ENCODE measurements at places on chromosomes 2 and 18.

DNA sequence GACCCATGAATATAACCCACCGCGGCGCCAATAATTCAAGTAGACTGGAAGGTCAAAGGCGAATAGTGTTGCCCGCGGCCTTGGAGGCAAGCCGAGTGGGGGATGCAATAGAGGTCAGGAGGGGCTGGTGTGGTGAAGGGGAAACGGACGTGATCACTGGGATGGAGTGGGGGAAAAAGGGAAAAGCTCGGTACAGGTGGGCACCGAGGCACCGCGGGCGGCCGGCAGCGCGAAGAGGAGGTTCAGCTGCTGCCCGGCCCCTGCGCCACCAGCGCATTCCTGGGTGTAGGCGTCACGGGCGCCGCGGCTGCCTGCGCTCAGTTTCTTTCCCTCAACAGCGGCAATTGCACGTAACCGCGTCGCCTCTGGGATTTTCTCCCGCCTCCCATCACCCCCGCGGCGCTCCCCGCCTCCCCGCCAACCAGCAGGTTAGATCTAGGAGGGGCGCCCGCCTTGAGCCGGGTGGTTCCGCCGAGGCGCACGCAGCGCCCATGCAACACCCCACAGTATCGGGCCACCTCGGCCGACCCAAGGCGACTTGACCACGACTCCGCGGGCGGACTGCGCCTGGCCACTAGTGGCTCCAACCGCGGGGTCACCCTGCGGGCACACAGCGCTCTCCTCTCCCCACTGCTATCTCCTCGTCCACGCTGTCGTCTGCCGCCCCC, 1.5 kb downstream of the RND3 start:
- no peak for DNase-seq

DNA sequence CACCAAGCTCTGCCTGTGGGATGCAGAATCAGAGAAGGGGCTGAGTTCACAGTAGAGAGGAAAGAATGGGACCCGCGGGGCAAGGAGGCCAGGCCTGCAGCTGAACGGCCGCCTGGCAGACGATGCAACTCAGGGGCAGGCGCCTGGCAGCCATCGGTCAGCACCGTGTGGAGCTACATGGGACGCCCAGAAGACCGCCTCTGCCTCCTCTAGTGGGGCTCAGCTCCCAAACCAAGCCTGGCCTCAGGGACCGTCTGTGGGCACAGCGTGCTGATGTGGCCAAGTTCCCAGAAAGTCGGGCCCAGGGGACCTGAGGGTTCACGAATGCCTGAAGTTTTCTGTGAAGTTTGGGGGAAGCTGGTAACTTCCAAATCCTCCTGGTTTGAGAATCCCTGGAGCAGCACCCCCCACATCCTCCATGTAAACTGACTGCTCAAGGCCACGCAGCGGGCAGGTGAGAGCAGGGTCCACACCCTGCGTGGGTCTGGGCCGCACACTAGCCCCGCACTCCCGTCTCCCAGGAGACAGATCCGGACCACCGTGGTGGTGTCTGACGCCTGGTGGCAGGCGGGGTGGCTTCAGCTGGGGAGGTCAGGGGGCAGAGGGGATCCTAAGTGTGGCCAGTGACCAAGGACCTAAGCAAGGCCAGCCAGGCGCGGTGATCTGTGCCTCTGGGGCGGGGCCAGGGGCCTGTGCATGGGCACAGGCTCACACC, 14.6 kb downstream of the SNORC start:
- no peak for DNase-seq

DNA sequence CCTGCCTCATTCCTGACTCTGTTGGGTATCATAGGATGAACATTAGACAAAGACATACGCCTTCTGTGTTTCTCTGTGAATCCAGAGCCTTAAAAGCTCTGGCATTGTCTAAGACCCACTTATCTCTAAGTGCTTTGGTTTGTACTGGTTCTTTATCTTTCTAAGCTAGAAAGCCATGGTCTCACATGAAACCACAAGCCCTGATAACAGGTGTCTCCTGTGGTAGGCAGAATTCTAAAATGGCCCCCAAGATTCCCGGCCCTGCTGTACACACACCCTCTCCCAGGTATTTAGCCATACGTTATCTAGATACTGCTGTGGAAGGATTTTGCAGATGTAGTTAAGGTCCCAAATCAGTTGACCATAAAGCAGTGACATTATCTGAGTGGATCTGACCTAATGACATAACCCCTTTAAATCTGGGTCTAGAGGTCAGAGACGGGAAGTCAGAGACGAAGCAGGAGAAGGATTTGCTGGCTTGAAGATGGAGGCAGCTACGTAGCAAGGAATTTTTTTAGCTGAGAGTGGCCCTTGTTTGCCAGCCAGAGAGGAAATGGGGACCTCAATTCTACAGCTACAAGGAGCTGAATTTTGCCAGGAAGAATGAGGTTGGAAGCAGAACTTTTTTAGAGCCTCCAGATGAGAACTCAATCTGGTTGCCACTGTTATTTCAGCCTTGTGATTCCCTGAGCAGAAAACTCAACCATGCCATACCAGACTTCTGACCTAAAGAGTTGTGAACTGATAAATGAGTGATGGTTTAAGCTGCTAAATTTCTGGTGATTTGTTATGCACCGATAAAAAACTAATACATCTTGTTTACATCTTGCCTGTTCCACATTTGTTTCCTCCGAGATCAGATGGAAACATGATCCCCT, 186.7 kb downstream of the CAMKMT start:
- DNase-seq, result no peak

DNA sequence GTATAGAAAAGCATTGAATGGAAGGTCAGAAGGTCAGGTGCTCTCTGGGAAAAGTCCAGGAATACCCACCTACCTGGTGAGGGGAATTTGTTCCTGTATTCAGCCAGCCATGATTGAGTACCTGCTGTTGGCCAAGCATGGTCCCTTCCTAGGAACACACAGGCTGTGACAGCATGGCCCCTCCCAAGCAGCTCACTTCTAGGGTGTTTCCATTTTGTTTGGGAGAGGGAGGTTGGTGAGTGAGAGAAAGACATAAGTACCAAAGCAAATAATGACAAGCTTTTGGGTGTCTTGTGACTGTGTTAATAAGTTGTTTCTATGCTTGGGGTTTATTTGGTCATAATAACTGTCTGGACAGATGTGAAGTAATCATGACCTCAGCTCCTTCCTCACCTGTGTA, 46.3 kb downstream of the CABLES1 start:
- DNase-seq, result no peak

DNA sequence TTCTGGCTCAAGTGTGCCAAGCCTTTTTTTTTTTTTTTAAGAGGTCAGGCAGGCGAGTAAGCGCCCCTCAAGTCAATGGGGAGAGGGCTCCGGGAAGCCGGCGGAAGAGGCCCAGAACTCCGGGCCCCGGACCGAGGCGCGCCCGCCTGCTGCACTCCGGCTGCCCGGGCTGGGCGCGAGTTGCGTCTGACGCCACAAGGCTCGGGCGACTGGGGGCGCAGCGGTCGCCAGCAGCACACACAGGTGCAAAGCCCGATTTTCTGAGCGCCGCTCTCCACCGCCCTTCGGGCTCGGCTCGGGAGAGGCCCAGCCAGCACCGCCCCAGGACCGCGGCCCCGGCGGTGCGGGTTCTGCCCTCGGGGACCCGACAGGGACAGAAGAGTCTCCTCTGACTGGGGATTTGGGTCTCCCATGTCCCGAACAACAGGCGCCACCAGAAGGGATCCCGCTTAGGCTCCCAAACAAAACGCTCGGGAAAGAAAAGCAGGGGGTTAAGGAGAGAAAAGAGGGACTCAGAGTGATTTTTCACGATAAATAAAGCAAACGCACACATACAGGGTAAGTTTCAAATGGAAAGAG, 787 bp downstream of the ERBB4 start:
- no peak for DNase-seq

GRCh38 chr2:3280197-3280596, 97.4 kb downstream of the EIPR1 start:
- no peak for DNase-seq

- no peak for DNase-seq
Measured at GRCh38 chr2:157245846-157246764, 11.4 kb upstream of the GALNT5 start.

- no peak for DNase-seq
Measured at GRCh38 chr2:1509271-1510065, 96.2 kb downstream of the TPO start.

- DNase-seq, result no peak
Measured at GRCh38 chr18:2914881-2915240, 68.1 kb downstream of the EMILIN2 start.

- no peak for DNase-seq
Measured at GRCh38 chr18:489244-490023, 11.1 kb downstream of the COLEC12 start.

DNA sequence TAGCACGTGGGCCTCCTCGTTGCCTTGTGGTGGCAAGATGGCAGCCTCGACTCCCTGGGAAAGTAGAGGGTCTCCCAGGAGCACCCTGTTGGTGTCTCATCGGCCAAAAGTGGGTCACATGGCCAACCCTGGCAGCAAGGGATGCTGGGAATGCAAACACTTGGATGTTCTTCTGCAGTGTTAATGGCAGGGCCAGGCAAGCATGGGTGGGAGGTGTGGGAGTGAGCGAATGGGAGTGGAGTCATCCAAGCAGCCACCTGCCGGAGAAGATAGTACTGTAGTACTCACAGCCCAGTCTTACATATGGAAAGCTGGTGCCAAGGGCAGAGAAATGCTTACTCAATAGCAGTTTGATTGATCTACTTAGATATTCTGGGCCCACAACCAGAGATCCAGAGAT, 122.2 kb downstream of the INHBB start:
- DNase-seq, result no peak

GRCh38 chr2:209579230-209579749, 155.4 kb downstream of the MAP2 start:
- no peak for DNase-seq

GRCh38 chr2:169705927-169706326, 11.7 kb downstream of the PHOSPHO2 start:
- DNase-seq, result no peak

- DNase-seq, result no peak
Measured at GRCh38 chr2:170006587-170007325, 171.2 kb upstream of the MYO3B start.

GRCh38 chr2:203301667-203302066, 26.5 kb upstream of the ABI2 start:
- DNase-seq, result no peak

GRCh38 chr18:77959248-77959647, 709.6 kb downstream of the GALR1 start:
- DNase-seq, result no peak

DNA sequence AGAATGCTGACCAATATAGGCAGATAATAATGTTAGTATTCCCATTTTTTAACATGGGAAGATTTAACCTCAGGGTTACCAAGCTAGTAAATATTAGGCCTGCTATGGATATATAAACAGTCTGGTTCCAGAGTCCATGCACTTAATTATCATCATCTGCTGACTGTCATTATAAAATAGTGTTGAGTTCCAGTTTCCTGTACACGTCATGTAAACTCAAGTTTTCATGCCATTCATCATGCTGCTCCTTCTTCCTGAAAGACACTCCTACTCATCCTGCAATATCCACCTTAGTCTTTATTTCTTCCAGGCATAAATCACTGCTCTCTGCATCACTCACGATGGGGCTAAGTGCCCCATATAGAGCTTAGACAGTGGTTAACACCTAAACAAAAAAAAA, 420.8 kb upstream of the SPHKAP start:
- no peak for DNase-seq

- no peak for DNase-seq
Measured at GRCh38 chr2:203721781-203722300, 15.4 kb downstream of the CD28 start.

- DNase-seq, result no peak
Measured at GRCh38 chr2:109558076-109558882, 55.5 kb downstream of the SEPTIN10 start.

GRCh38 chr2:209956271-209956670, 46.2 kb upstream of the RPE start:
- no peak for DNase-seq

DNA sequence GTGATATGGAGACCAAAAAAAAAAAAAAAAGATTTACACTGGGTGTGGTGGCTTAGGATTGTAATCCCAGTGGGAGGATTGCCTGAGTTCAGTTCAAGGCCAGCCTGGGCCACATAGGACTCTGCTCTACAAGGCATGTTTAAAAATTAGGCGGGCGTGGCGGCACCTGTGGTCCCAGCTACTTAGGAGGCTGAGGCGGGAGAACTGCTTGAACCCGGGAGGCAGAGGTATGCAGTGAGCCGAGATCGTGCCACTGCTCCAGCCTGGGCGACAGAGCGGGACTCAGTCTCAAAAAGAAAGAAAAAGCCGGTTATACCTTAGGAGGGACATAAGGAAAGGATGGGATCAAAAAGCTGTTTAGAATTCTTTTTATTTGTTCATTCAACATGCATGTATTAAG, 707 bp upstream of the SPDYA start:
- DNase-seq, result no peak

GRCh38 chr2:205868053-205868452, 185.8 kb downstream of the NRP2 start:
- no peak for DNase-seq

DNA sequence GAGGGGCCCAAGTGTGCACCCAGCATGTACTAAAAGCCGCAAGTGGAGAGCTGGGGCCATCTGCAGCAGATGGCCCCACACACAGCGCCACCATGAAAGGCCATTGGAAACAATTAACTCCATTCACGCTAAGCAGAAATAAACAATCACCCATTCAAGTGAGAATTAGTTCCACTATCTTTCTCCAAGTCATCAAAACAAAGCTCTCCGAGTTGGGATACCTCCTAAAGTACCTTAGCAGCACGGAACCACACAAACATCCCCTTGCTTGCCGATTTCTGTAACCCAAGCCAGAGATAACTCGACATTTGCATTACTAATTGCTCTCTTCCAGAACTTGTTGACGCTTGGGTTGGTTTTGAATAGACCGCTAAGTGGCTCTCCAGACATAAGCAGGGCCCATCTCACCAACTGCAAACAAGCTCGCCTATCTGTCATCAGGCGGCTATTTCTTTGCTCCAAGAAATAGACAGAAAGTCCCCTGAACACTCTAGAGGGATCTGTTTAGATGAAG, 840.6 kb upstream of the SALL3 start:
- DNase-seq, result no peak

DNA sequence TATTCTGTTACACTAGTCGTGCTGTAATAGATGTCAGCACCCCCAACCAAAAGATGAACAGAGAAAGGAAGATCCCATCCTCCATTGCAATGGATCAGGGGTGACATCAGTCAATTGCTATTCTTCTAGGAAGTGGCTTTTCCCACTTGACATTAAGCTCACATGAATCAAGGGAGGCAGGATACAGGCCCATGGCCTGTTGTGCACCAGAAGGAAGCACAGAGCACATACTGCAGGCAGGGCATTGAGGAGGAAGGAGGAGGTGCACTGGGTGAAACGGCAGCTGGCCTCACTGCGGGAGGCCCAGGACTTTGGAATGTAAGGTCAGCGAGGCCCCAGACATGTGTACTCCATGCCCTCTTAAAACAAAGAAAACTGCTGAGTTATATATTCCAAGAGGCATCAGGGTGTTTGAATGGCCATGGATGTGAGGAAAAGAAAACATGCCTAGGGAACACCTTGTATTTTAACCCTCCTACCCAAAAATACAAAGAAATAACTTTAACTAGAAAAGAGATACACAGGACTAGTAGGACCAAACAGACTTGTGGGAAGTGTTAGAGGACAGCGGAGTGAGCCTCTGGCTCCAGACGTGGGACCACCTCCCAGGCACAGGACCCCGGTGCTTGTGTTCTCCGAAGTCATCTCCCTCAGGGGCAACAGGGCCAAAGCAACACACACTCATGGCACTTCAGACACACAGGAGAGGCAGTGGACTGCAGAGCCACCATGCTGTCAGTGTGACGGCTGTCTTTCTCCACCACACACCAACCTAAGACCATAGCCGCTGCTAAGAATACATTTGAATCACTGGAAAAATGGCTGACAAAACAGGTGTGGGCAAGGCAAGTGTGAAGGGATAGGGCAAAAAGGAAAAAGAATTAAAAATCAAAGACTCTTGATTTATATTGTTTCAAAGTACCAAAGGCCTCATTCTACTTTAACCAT, 51.4 kb upstream of the RIOK3 start:
- DNase-seq, result no peak

Data from stimulated activated CD8-positive, alpha-beta memory T cell treated with anti-CD3 and anti-CD28 coated beads, Interleukin-4, amount 100 ng/mL, for 24 hours (primary cell).